HFFc6 (cell line): ENCODE measurements at places on chromosomes 2 and 18. TPM values are rescaled to one million over a fixed set of nuclear protein-coding genes. Genes with fewer than 3 reads are reported as not detected.

DNAJC5G gene
- not detected in 3 replicates for total RNA-seq

INPP5D gene
- 0.21 to 0.22 TPM in 2 of 3 replicates, not detected in the other for total RNA-seq

DTNA gene
- total RNA-seq = 0.87 to 1.6 TPM (median 1.6 TPM) in 3 replicates

CYBRD1 gene
- total RNA-seq = 116 to 137 TPM (median 118 TPM) in 3 replicates

SRBD1 gene
- 9.0 to 11.7 TPM (median 9.1 TPM) in 3 replicates for total RNA-seq

TUBA4B gene
- total RNA-seq = not detected in 3 replicates

KANSL3 gene
- 18.9 to 26.6 TPM (median 19.3 TPM) in 3 replicates for total RNA-seq

CPO gene
- total RNA-seq = not detected in 3 replicates

ATP8B1 gene
- 86.4 to 119 TPM (median 94.4 TPM) in 3 replicates for total RNA-seq

TMEM163 gene
- total RNA-seq = not detected in 3 replicates

DNAH6 gene
- total RNA-seq = 0.15 to 0.18 TPM (median 0.17 TPM) in 3 replicates

RAX gene
- total RNA-seq = not detected in 3 replicates

RELCH gene
- 25.8 to 30.4 TPM (median 25.9 TPM) in 3 replicates for total RNA-seq

C18orf54 gene
- 5.4 to 10.8 TPM (median 8.2 TPM) in 3 replicates for total RNA-seq

LDAH gene
- total RNA-seq = 20.0 to 22.3 TPM (median 21.9 TPM) in 3 replicates

GCG gene
- total RNA-seq = not detected in 2 replicates

DSEL gene
- 85.6 to 90.7 TPM (median 87.0 TPM) in 3 replicates for total RNA-seq

TMEM178A gene
- total RNA-seq = 0.18 to 0.27 TPM in 2 of 3 replicates, not detected in the other

POTEC gene
- not detected in 3 replicates for total RNA-seq

PROKR1 gene
- not detected in 3 replicates for total RNA-seq

SPATA3 gene
- not detected in 3 replicates for total RNA-seq

KDSR gene
- total RNA-seq = 52.4 to 68.1 TPM (median 67.4 TPM) in 3 replicates

RFTN2 gene
- total RNA-seq = 0.06 to 0.45 TPM in 2 of 3 replicates, not detected in the other

SPP2 gene
- not detected in 3 replicates for total RNA-seq

KCNJ3 gene
- not detected in 2 replicates for total RNA-seq

LYPD6B gene
- total RNA-seq = 23.6 to 87.8 TPM (median 65.5 TPM) in 3 replicates

CYP26B1 gene
- 0.07 to 0.65 TPM (median 0.31 TPM) in 3 replicates for total RNA-seq

HOXD9 gene
- 2.3 to 2.7 TPM (median 2.4 TPM) in 3 replicates for total RNA-seq

SLC1A4 gene
- 7.4 to 9.2 TPM (median 9.1 TPM) in 3 replicates for total RNA-seq

AUP1 gene
- total RNA-seq = 93.0 to 109 TPM (median 95.3 TPM) in 3 replicates

ADD2 gene
- not detected in 3 replicates for total RNA-seq

C2orf66 gene
- not detected in 3 replicates for total RNA-seq

CCBE1 gene
- 165 to 207 TPM (median 169 TPM) in 3 replicates for total RNA-seq

INO80C gene
- total RNA-seq = 11.3 and 11.6 TPM in 2 replicates

ANKRD30BL gene
- not detected in 2 replicates for total RNA-seq

C2orf92 gene
- total RNA-seq = 0.88 and 2.2 TPM in 2 replicates

DPP4 gene
- 32.7 to 41.0 TPM (median 37.7 TPM) in 3 replicates for total RNA-seq

GPAT2 gene
- 3.1 to 41.1 TPM (median 7.0 TPM) in 3 replicates for total RNA-seq

TWIST2 gene
- 118 to 135 TPM (median 129 TPM) in 3 replicates for total RNA-seq

ARHGAP28 gene
- total RNA-seq = 0.30 to 0.93 TPM (median 0.66 TPM) in 3 replicates

TUBB6 gene
- 399 and 567 TPM in 2 replicates for total RNA-seq

AGXT gene
- total RNA-seq = not detected in 3 replicates

ITGB6 gene
- total RNA-seq = 0.15 to 0.33 TPM in 2 of 3 replicates, not detected in the other

TCF7L1 gene
- 2.6 to 8.9 TPM (median 2.6 TPM) in 3 replicates for total RNA-seq

CYTIP gene
- not detected in 3 replicates for total RNA-seq

CCDC148 gene
- 0.51 to 0.79 TPM (median 0.76 TPM) in 3 replicates for total RNA-seq

COL4A3 gene
- not detected in 3 replicates for total RNA-seq

PJVK gene
- 0.37 and 0.57 TPM in 2 replicates for total RNA-seq

ITPRIPL1 gene
- 0.36 to 1.1 TPM (median 1.00 TPM) in 3 replicates for total RNA-seq

PLCD4 gene
- total RNA-seq = 0.61 to 0.90 TPM (median 0.81 TPM) in 3 replicates
